ENCODE measurements at places on chromosomes 4 and X.

- H3K36me3 ChIP-seq, result no peaks in the 10 kb centered on the region
- no peak overlapping the region for H3K4me3 ChIP-seq
- DNase-seq, result no peak
- no peak overlapping the region for H3K27ac ChIP-seq
- no peaks in the 10 kb centered on the region for H3K4me1 ChIP-seq
Observed at GRCh38 chr4:72974694-72975487, 94.6 kb downstream of the COX18 start.

DNA sequence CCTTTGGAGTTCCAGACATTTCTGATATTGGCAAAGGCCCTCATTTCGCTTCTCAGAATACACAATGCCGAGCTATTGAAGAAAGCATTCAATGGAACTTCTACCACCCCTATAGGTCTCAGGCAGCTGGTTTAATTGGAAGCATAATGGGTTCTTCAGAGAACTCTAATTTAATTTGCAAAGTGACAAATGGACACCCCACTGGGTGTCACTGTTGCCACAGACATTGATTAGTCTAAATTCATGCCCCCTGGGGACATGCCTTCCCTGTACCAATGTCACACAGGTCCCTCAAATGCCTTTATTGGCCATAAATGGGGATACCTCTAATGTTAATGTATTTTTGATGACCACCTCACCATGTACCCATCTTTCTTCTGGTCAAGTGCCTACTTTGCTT is 22.9 kb upstream of the TMEM255A start:
- H3K27me3 ChIP-seq, result no peaks in the 10 kb centered on the region
- H3K27ac ChIP-seq, result no peak overlapping the region
- no peak overlapping the region for H3K4me3 ChIP-seq

DNA sequence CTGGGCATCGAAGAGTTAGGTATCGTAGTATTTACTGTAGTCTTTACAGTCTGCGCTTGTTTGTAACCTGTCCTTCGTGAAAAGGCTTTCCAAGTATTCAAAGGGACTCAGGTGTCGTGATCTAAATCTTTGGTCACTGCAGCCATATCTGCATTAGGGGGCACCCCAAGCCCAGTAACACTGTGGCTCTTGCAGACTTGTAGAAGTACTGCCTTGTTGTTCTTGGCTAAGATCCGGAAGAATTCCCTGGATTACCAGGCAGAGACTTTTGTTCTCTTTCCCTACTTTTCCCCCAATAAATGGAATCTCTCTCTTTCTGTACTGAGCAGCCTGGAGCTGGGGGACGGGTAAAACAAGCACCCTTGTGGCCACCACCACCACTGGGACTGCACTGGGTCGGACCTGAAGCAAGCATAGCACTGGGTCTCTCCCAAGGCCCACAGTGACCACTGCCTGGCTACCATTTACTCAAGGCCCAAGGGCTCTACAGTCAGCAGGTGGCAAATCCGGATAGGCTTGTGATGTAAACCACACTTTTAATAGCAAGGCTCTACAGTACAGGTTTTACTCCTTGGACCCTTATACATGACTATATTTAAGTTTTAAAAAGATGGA is 12.0 kb downstream of the CXorf58 start:
- H3K4me3 ChIP-seq, result no peak overlapping the region
- no peaks in the 10 kb centered on the region for H3K27me3 ChIP-seq
- H3K4me1 ChIP-seq, result peaks cover 5% of the 10 kb centered on the region
- DNase-seq, result no peak
- H3K36me3 ChIP-seq, result peaks cover 10% of the 10 kb centered on the region
- no peak overlapping the region for H3K27ac ChIP-seq

- no peak for DNase-seq
- no peak overlapping the region for H3K4me3 ChIP-seq
- no peaks in the 10 kb centered on the region for H3K27me3 ChIP-seq
- H3K36me3 ChIP-seq, result no peaks in the 10 kb centered on the region
Observed at GRCh38 chr4:176036585-176037205, 28.9 kb upstream of the WDR17 start.

- H3K4me3 ChIP-seq, result no peak overlapping the region
- H3K27ac ChIP-seq, result no peak overlapping the region
- peaks cover 2% of the 10 kb centered on the region for H3K4me1 ChIP-seq
Observed at GRCh38 chr4:71659979-71660378, 123.9 kb downstream of the GC start.

GRCh38 chr4:79881407-79881806 is 191.6 kb downstream of the ANTXR2 start:
- H3K4me1 ChIP-seq, result no peaks in the 10 kb centered on the region
- H3K27me3 ChIP-seq, result no peaks in the 10 kb centered on the region
- no peaks in the 10 kb centered on the region for H3K36me3 ChIP-seq
- no peak overlapping the region for H3K4me3 ChIP-seq
- H3K27ac ChIP-seq, result no peak overlapping the region
- no peak for DNase-seq

GRCh38 chr4:129428454-129428853 is 332.5 kb downstream of the C4orf33 start:
- H3K4me1 ChIP-seq, result no peaks in the 10 kb centered on the region
- no peak overlapping the region for H3K27ac ChIP-seq
- no peak overlapping the region for H3K4me3 ChIP-seq
- no peaks in the 10 kb centered on the region for H3K27me3 ChIP-seq
- no peak for DNase-seq

DNA sequence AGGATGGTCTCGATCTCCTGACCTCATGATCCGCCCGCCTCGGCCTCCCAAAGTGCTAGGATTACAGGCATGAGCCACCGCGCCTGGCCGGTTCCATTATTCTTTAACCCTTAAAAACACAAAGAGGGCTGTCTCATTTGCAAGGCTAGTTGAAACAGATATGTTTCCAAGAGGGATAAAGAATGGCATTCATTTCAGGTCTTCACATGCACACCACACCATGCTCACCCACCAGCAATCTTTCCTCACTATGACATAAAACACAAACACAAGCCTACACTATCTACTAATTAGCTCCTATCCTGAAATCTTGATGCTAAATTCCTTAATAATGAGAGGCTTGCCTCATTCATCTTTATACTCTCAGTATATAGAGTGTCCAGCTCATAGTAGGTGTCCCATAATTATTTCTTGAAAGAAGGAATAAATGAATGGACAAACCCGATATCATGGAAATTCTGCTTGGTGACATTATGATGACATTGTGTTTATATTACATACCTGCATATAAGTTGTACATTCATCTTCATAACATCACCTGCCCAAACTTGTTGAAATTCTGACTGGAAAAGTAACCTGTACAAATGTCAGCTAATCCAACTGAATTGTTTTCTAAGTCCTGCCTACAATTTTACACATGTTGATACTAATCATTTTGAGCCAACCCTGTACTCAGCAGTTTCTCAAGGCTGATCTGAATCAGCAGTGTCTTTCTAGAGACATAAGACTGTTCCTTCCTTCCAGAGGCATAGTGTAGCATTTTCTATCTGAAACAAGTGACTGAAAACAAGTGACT is 408.5 kb downstream of the KLHL13 start:
- H3K27me3 ChIP-seq, result no peaks in the 10 kb centered on the region
- H3K36me3 ChIP-seq, result no peaks in the 10 kb centered on the region
- DNase-seq, result no peak
- no peaks in the 10 kb centered on the region for H3K4me1 ChIP-seq
- no peak overlapping the region for H3K27ac ChIP-seq
- no peak overlapping the region for H3K4me3 ChIP-seq

DNA sequence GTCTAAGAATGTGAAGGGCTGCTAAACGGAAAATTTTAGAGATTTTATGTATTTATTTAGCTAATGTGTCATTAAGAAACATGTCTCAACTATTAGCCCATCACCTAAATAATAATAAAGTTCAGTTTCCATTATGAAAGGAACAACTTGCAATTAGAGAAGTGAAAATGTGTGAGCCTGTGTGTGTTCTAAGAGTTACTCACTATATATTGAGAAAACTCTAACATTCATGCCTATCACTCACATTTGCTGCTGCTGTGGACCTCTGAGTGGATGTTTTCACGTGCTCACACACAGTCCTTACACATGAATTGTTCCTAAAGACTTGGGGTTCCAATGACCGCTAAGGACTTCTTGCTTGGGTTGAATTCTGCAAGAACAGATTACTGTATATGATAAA is 364.0 kb downstream of the TMA16 start:
- H3K4me3 ChIP-seq, result no peak overlapping the region
- DNase-seq, result no peak
- no peaks in the 10 kb centered on the region for H3K36me3 ChIP-seq
- no peaks in the 10 kb centered on the region for H3K4me1 ChIP-seq

DNA sequence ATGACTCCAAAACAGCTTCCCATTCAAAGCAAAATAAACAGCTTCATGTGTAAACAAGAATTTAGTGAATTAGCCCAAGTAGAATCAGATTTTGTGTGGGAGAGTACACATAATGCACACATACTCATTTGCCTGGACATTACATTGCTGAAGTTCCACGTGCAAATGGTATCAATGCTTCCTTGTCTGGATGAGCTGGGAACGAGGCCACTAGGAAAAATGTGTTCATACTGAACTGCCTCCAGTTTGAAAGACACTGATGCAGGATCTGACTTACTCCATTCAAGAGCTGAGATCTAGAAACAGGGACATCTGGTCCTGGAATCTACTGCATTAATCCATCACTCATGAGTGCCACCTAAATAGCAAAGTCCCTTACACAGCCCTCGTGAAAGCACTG is 228.0 kb downstream of the APBB2 start:
- no peak overlapping the region for H3K4me3 ChIP-seq
- peaks cover 4% of the 10 kb centered on the region for H3K27me3 ChIP-seq
- H3K27ac ChIP-seq, result no peak overlapping the region
- no peaks in the 10 kb centered on the region for H3K4me1 ChIP-seq
- no peak for DNase-seq
- no peaks in the 10 kb centered on the region for H3K36me3 ChIP-seq

- H3K36me3 ChIP-seq, result peaks cover 4% of the 10 kb centered on the region
- H3K4me3 ChIP-seq, result no peak overlapping the region
- H3K27me3 ChIP-seq, result no peaks in the 10 kb centered on the region
- no peaks in the 10 kb centered on the region for H3K4me1 ChIP-seq
- no peak for DNase-seq
Observed at GRCh38 chrX:97030463-97030862, 146.8 kb downstream of the RPA4 start.

DNA sequence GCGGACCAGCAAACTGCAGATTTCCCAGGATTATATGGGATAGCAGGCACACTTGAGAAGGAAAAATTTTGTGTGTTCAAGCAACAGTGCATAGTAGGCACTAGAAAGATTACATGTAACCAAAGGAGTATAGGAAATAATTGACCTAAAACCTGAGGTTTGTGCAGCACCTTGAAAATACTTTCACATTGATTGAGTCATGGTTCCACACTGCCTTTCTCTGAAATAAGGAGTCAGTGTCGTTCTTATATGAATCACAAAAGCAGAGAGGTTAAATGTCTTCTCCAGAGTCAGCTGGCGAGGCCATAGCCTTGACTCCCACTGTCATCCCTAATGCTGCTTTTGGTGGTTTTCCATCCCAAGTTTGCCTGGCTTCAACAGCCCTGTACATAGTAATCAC is 138.9 kb downstream of the SOWAHB start:
- no peak for DNase-seq
- H3K36me3 ChIP-seq, result no peaks in the 10 kb centered on the region
- H3K27me3 ChIP-seq, result peaks cover 10% of the 10 kb centered on the region
- H3K4me1 ChIP-seq, result peaks cover 2% of the 10 kb centered on the region
- no peak overlapping the region for H3K27ac ChIP-seq
- no peak overlapping the region for H3K4me3 ChIP-seq

DNA sequence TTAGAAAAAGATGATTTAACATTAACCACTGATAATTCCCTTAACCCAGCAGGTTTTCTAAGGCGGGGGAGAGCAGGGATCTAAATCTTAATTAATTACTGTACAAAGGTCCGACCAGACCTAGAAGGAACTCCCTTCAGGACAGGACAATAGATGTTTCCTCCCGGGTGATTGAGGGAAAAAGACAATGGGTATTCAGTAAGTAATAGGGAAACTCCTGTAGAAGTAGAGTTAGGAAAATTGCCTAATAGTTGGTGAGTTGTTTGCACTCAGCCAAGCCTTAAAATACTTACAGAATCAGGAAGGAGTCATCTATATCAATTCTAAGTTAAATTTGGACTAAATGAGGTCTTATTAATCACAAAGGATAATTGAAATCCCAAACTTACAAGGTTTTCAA is 5.8 kb upstream of the SRD5A3 start:
- H3K27ac ChIP-seq, result no peak overlapping the region
- DNase-seq, result no peak
- no peaks in the 10 kb centered on the region for H3K27me3 ChIP-seq
- H3K4me3 ChIP-seq, result no peak overlapping the region
- peaks cover 3% of the 10 kb centered on the region for H3K36me3 ChIP-seq

- no peak overlapping the region for H3K4me3 ChIP-seq
- peaks cover 12% of the 10 kb centered on the region for H3K27me3 ChIP-seq
- DNase-seq, result no peak
- peaks cover 4% of the 10 kb centered on the region for H3K4me1 ChIP-seq
- H3K27ac ChIP-seq, result no peak overlapping the region
Observed at GRCh38 chr4:101970547-101971155, 180.1 kb downstream of the BANK1 start.

DNA sequence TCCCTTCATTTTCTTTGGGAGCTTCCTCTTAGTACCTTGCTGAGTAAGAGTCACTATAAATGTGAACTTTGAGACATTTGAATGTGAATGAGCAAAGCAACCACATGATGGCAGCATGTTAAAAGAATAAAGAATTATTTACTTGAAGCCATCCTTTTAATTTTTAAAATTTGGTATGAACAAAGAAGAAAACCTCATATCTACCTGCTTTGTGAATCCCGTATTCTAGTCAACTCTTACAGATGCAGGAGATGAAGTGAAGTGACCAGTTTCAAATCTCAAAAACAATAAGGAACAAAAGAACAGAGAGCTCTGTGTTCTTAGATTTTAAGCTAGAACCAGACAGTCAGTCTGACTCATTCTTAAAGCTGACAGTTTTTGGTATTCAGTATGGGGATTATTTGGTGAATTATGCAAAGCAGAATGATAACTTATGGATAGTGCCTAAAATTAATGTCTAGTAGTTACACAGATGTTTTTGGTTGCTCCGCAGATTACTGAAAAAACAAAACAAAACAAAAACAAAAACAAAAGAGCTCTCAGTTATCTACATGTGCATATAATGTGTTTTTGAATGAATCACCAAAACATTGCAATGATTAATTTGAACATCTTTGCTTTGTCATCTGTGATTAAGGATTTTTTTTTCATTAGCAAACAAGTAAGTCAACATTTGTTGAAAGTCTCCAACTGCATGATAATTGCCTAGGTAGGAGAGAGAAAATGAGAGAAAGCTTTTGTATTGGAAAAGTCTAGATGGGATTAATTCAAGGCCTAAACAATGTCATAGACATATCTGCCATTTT is 48.2 kb upstream of the H2AZ1 start:
- peaks cover 14% of the 10 kb centered on the region for H3K27me3 ChIP-seq
- DNase-seq, result no peak
- H3K36me3 ChIP-seq, result no peaks in the 10 kb centered on the region
- no peaks in the 10 kb centered on the region for H3K4me1 ChIP-seq
- no peak overlapping the region for H3K27ac ChIP-seq

Measured in activated naive CD8-positive, alpha-beta T cell treated with anti-CD3 and anti-CD28 coated beads, Interleukin-2, amount 10 ng/mL, durations not matched to agents 7 days and 5 days (primary cell).